Left ventricle myocardium superior (tissue), 1 donor: ENCODE measurements at places on chromosomes 2 and 18. TPM values are rescaled to one million over a fixed set of nuclear protein-coding genes. Genes with fewer than 3 reads are reported as not detected.

The GREB1 gene
- 8.2 TPM for total RNA-seq

The VWC2L gene
- total RNA-seq: not detected

- no peak for DNase-seq
Measured at GRCh38 chr2:191855382-191855781, 8.5 kb upstream of the CAVIN2 start.

The ACMSD gene
- total RNA-seq: not detected

DNA sequence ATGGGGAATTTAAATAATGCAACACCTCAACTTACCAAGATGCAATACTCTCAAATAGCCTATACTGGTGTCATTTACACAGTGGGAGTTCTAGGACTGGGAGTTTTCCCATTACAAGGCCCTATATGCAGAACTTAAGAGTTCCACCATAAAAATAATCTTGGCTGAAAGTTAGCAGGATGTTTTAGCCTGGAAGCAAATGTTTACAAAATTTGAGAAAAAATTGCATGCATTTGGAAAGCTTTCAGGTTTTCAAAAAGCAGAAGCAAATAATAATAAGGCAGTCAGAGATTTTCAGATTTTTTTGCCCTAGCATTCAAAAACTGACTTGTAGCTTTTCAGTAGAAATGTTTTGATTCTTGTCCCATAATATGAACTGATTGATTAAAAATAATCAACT, 397.3 kb downstream of the ARHGAP15 start:
- DNase-seq: no peak

DNA sequence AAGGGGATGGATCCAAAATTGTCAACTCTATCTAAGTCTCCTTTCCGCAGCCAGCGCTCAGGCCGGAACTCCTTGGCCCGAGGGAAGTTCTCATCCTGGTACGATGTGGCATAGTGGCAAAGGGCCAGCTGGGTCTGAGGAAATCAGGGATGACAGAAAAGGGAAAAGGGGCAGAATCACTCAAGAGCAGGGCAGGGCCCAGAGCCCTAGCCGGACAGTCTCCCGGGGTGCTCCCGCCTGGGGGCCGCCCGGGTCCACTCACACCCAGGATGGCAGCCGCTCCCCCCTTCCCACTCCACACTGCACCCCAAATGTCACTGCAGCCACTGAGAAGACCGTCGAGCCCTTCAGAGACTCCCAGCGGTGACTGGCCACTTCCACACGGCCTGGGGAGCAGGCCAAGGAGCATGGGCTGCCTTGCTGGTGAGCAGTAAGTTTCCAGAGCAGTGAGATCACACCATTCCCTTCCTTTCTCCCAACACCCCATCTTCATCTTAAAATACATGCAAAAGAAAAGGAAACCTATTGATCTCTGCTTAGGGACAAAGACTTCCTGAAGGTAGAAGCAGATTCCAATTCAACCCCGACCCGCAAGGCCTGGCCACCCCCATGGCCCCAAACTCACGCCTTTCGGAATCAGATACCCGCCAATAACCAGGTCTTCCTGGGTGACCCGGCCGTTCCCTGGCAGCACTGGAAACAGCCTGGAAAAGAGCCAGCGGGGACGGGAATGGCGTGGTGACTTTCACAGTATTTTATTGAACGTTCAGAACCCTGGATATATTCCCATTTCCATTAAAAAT, 26.7 kb downstream of the CYP27C1 start:
- no peak for DNase-seq

The RHOB gene
- 182 TPM for total RNA-seq

DNA sequence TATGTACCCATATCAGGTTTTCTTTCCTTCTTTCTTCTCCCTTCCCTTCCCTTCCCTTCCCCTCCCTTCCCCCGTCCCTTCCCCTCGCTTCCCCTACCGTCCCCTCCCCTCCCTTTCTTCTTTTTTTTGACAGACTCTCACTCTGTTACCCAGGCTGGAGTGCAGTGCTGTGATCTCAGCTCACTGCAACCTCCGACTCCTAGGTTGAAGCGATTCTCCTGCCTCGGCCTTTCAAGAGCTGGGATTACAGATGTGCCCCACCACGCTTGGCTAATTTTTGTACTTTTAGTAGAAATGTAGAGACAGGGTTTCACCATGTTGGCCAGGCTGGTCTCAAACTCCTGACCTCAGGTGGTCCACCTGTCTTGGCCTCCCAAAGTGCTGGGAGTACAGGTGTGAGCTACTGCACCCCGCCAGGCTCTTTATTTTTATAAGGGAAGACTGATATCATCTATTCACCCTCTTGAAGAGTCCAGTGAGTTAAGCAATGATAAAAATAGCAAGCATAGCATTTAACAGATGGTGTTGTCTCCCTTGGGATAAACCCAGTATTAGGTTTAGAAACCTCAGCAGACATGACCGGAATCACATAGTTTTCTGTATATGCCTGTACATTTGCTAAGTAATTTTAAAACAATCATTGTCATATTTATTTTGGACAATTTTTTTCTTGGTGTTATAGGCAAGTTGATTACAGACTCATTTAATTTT, 888.4 kb downstream of the TRIB2 start:
- no peak for DNase-seq

GRCh38 chr2:112035786-112036185, 19.3 kb upstream of the TMEM87B start:
- no peak for DNase-seq

The IL36B gene
- total RNA-seq: not detected

DNA sequence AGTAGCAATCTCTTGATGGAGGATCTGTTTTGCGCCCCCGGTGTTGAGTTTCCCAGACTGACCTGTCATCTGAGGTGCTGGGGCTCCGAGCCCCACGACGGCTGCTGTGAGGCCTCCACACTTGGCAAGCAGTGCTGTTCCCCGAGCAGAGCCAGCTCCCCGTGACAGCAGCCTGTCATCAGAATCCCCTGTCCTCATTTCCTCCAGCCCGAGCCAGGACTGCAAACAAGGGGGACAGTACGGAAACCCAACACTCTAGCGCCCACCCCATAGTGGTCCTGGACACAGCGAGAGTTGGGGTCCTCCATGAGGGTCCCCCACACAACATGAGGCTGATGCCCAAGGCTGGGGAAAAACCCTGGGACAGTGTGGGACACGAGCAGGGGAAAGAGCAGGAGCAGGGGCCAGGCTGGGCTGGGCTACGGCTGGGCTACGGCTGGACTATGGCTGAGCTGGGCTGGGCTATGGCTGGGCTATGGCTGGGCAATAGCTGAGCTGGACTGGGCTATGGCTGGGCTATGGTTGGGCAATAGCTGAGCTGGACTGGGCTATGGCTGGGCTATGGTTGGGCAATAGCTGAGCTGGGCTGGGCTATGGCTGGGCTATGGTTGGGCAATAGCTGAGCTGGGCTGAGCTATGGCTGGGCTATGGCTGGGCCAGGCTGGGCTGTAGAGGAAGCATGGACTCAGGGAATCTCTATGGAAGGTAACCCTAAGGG, 1.5 kb upstream of the KLHL30 start:
- DNase-seq: peak; percentile 62

GRCh38 chr2:237532160-237532559, 34.2 kb upstream of the PRLH start:
- DNase-seq: no peak
